SW 1271 (cell line): ENCODE measurements at places on chromosomes 5 and 9.

- no peak for DNase-seq
Observed at GRCh38 chr5:82622205-82622604, 344.1 kb upstream of the RPS23 start.

- DNase-seq = no peak
Observed at GRCh38 chr9:21964925-21965385, 29.2 kb downstream of the CDKN2A start.

DNA sequence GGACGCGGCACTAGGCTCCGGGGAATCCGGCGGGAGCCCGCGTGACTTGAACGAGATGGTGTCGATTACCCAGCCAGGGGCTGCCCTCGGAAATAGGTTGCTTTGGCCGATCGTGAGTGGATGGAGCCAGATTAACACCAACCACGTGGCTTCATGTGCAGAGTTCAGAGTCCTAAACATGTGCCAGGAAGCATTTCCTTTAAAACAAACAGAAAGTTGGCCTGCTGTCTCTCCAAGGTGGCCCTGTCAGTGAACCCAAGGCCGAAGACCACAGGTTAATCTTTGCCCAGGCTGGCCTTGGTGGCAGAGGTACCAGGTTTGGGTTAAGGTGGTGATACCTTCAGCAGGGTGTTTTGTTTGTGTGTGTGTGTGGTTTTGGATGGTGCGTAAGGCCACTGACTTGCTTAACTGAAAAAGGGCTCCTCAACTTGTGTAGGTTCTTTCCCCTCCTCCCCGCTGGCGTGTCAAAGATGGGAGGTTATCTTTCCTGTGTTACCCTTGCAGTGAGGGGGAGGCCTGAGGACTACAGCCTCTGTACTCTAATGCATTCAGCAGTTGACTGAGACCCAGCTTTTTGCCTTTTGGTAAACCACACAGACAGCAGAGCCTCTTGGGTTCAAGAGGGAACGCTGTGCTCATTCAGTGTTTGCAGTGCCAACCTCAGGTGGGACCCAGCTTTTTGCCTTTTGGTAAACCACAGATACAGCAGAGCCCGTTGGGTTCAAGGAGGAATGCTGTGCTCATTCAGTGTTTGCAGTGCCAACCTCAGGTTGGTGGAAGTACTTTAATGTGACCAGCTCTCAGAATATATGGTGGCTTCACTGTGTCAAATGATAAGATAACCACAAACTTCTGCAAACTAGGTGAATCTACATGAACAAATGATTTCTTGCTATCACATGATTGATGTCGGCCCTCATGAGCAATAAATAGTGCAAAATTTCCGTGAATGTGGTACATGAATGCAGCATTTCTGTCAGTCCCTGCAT is 1.4 kb downstream of the IQGAP2 start:
- DNase-seq = no peak

DNA sequence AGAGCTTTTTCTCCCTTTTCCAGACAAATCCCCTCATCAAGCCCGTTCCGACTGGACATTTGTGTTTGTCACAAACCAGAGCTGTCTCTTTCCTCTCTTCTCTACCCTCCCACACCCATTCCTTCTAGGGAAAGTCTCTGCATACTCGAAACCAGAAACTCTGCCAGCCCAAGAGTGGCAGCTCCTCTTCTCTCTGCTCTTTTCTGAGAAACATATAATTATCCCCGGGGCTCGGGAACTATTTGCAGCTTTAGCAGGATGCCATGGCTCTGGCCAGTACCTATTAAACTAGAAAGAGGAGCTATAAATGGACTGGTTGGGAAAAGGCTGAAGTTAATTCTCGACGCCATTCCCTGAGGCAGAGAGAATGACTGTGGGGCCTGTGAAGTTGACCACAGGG is 82.6 kb downstream of the SH3PXD2B start:
- no peak for DNase-seq

DNA sequence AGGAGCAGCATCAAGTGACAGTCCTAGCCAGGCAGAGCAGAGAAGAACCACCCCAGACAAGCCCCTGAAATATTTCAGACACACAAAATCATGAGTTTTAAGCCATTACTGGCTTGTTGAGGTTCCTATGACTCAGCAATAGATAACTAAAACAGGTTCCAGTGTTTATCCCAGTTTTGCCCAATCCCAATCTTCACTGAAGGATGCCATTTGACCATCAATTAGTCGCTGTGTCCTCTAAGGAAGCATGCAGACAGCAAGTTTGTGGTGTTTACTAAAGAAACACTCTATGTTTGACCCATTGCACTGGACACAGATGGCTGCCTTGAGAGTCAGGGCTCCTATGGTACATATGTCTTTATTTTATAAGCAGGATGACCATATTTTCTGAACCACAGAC is 186.7 kb downstream of the SYK start:
- DNase-seq = no peak

- DNase-seq = no peak
Observed at GRCh38 chr9:92242260-92243136, 51.0 kb downstream of the IARS1 start.

DNA sequence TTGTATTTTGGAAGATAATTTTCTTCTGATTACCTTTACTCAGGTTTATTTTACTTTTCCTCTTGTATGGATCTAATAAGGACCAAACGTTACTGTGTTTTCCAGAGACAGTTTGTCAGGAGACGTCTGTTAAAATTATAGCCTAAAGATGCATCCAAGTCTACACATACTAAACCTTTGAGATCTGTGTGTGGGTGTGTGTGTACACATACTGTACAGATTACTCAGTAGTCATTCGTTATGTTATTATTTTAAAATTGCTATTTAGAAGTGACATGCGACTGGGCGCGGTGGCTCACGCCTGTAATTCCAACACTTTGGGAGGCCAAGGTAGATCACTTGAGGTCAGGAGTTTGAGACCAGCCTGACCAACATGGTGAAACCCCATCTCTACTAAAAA is 51.6 kb upstream of the CNTLN start:
- DNase-seq = no peak

- DNase-seq = no peak
Observed at GRCh38 chr5:56615361-56616153, 199.8 kb upstream of the MAP3K1 start.

DNA sequence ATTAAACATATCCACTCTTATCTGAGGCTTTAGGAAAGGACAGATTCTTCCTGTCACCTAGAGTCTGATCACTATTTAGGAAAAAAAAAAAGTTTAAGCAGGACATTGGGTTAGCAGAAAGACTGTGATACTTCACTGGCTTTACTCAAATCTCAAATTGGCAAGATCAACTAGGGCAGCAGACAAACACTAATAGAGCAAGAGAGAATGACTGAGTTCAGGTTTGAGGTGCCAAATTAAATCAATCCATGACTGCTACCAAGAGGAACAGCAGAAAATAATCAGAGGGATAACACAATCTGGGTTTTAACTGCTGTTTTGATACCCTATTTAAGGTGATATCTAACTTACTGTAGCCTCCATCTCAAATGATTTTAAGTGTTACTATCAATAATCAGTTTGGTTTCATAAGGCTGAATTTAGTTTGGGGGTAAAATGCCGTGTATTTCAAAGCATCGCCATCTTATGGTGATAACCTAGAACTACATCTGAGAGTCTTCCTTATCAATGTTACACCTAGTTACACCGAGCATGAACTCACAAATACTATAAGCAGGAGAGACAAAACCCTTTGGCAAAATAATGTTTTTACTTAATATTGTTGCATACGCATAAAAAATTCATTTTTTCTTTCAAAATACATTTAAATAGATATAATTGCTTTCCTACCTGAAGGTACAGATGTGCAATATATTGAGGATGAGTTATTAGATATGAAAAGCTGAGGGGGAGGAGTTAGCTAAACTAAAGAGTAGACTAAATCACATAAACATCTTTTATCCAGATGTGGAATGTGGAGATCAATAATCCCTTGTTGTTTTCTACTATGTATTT is 286.4 kb upstream of the CDH12 start:
- peak; percentile 62 for DNase-seq

GRCh38 chr5:177455036-177455660 is 8.5 kb downstream of the PRR7 start:
- peak; percentile 70 for DNase-seq

DNA sequence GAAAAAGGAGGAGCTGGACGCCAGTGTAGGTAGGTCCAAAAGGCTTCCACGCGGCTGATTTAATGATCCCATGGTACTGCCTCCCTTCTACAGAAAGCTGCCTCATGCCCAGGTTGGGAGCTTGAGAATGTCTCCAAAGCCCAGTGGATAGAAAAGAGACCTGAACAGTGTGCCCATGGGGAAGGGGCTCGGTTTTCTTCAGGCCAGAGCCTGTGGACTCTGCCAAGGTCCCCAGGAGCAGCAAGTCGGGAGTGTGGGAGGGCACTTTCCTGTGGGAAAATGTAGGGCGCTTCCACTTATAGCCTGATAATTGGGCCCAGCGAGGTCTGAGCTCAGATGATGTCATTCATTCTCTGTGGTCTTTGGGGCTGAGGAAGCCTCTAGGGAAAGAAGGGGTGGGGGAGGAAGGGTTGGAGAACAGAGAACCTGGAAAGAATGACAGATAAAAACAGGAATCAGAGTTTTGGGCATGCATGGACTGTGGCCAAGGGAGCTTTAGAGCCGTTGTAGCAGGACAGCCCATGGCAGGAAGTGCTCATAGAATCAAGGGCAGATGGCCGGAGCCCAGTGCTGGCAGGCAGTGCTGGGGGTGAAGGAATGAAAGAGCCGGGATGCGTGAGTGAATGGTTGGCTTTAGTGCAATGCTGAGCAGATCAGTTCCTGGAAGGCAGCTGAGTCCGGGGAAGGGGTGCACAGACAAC is 42.5 kb upstream of the SH3PXD2B start:
- DNase-seq = no peak

DNA sequence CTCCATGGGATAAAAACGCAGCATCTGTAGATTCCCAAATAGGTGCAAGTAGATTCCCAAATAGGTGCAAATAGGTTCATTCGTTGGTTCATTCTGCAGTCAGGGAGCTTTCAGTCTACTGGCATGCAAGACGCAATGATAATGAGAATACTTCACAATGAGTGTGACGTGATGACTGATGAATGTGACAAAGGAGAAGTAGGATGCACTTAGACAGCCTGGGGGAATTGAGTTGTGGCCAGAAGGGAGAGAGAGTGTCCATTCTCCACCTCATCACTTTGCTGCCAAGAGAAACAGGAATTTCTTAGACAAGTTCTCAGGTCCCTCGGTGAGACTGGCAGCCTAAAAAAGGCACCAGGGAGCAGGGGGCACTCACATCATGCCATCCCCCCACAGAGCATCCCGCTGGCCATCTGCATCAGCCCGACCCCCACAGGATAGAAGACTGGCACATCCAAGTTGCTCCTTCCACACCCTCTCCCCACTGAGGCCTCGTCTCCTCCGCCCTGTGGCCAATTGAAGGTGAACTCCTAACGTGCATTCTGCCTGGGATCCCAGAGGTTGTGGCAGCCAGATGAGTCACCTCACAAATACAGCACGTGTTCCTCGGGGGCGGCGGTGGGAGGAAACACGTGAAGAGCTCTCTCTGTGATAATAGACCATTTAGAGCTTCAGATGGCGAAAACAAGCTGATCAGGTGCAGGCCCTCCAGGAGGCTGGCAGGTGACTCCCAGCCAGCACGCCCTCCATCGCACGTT is 19.9 kb upstream of the KCNIP1 start:
- no peak for DNase-seq

- DNase-seq = no peak
Observed at GRCh38 chr5:146623009-146623408, 107.0 kb upstream of the GPR151 start.

- no peak for DNase-seq
Observed at GRCh38 chr5:171848006-171848405, 62.4 kb downstream of the SMIM23 start.

GRCh38 chr5:125452991-125453390 is 706.6 kb upstream of the ZNF608 start:
- DNase-seq = no peak

- no peak for DNase-seq
Observed at GRCh38 chr9:113612828-113613227, 149.3 kb downstream of the RGS3 start.

DNA sequence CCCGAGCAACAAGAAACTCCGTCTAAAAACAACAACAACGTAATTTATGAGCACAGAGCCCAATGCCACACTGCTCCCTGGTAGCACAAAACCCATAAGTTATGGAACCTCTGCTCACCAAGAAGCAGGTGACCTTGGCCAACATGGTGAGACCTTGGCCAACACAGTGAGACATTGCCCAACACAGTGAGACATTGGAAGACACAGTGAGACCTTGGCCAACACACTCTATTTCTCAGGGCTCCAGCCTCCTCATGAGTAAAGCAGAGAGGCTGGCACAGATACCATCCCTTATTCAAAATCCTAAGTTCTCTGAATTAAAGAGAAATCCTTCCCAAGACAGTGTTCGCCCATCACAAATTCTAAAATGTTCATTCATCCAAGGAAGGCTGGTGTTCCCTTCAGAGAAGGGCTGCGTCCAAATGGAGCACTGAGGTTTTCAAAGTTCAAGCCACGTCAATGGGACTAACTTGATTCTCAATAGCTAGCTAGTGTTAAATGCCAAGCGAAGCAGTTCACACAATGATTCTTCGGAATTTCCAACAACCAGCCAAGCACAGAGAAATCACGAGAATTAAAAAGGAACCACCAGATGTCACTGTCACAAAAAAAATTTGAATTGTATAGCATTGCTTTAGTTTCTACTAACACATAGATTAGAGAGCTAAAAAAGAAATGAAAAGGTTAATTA is 29.5 kb downstream of the TTC39B start:
- DNase-seq = no peak

DNA sequence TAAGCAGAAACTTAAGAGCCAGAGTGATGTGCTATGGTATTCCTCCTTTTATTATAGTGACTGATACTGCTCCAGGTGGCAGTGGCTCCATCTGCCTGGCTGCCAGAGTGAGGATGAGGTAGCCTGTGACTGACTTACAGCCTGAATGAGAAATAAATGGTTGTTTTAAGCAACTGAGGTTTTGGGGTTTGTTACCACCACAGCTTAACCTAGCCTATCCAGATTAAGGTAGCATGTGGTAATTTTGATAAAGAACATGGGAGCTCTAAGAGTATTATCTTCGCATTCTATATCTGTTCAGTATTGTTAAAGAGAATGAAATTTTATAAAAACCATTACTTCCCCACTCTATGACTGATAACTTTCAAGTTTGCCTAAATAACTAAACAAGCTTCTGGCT is 39.0 kb downstream of the GOLPH3 start:
- no peak for DNase-seq

GRCh38 chr9:36991516-36992134 is 42.4 kb downstream of the PAX5 start:
- peak; percentile 8 for DNase-seq

GRCh38 chr5:127011153-127011552 is 19.2 kb downstream of the MARCHF3 start:
- DNase-seq = no peak

- DNase-seq = no peak
Observed at GRCh38 chr5:43141211-43141610, 20.5 kb downstream of the ZNF131 start.

- no peak for DNase-seq
Observed at GRCh38 chr5:55731848-55732247, 6.0 kb upstream of the DDX4 start.

GRCh38 chr5:100790170-100790665 is 112.9 kb downstream of the ST8SIA4 start:
- no peak for DNase-seq

DNA sequence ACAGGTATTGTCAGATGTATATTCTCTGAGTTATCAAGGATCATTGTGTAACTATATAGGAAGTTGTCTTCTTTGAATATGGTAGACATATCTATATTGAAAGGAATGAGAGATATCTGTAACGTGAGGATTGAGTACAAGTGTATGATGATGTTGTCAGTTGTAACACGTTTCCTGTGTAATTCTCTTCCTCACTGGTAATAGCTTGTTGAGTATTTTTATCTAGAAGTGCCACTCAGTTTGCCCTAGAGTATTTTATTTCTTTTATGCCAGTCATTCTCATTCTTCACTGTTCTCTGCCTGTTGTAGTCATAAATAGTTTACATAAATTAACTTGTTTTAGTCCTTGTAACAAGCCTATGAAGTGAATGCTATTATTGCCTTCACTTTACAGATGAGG is 172.1 kb downstream of the BAAT start:
- no peak for DNase-seq
